Immature natural killer cell (primary cell): ENCODE measurements at places on chromosomes 2 and 18. TPM values are rescaled to one million over a fixed set of nuclear protein-coding genes. Genes with fewer than 3 reads are reported as not detected.

The PROC gene
- polyA plus RNA-seq, result 1.7 TPM

The WDFY1 gene
- 51.0 TPM for polyA plus RNA-seq

The TMEM247 gene
- polyA plus RNA-seq, result not detected

The GPR75 gene
- polyA plus RNA-seq, result not detected

The DCDC2C gene
- polyA plus RNA-seq, result not detected
